Activated naive CD4-positive, alpha-beta T cell (primary cell): ENCODE measurements at places on chromosomes 11 and 22.

- no peak for DNase-seq
Measured at GRCh38 chr11:73176874-73177155, 34.7 kb upstream of the FCHSD2 start.

DNA sequence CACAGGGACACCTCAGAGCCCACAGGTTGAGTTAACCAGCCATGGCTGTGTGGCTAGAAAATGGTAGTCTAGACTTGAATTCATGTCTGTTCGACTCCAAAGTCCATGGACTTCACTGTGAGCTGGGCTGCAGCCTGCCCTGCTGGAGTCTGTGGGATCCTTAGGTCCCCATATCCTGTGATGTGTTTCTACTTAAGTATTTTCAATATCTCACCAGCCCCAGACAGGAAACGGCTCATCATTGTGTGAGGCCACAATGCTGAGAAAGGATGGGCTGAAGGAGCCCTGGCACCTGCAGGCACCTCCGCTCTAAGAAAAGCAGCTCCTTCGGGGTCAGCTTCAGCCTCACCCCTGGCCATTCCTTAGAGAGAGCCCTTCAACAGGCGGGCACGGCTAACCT is 93.1 kb downstream of the NAT10 start:
- no peak for DNase-seq

GRCh38 chr22:20783844-20784723 is 10.2 kb downstream of the SERPIND1 start:
- DNase-seq = no peak

DNA sequence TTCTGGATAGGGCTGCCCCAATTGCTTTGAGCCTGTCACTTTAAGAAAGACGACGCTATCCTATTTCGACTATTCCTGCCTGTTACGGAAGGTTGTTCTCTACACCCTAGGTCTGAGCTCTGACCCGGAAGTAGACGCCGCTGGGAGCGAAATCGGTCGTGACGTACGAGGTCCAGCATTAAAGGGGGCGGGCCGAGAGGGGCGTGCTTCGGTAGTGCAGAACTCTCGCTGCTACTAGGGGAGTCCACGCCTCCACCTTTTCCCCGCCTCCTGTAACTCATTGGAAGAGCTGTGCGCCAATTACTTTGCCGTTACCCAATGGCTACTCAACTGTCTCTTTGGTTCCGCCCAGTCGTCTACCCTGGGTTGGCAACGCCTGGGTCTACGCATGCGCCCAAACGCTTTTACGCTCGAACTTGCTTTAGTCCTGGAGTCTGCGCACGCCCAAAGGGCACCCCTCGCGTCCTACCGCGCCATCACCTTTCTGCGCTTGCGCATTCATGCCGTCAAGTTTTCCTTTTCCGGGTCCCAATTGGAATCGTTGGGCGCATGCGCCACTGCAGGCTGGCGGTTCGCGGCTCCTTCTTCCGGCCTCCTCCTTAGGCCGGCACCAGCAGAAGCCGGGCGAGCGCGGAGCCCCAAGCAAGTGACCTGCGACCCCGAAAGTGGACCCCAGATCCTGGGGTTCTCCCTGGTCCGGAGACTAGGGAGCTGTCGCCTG is at the start of gene PCNX3:
Gene PCNX3 (plus strand): TSS at position 548 of the 721 bp plus-strand sequence. CDS start 536 bp downstream, outside the sequence.
- DNase-seq = peak; percentile 99

GRCh38 chr11:11297578-11297977 is 55.5 kb downstream of the CSNK2A3 start:
- DNase-seq = no peak

DNA sequence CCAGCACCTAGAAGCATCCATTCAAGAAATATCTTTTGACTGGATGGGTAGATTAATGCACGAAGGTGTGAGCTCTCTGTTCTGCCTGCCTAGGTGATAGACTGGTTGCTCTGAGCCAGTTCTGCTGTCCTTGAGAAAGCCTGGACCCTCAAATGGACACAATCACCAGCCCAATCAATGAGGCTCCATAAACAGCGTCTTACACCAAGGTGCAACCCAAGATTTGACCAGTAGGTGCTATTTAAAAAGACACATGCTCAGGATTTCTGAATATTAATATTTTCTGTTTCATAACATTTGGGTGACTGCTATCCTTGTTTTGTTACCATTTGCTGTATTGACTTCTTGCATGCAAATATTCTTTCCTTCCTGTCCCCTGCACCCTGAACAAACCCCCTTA is 39.0 kb downstream of the PAMR1 start:
- DNase-seq = no peak

DNA sequence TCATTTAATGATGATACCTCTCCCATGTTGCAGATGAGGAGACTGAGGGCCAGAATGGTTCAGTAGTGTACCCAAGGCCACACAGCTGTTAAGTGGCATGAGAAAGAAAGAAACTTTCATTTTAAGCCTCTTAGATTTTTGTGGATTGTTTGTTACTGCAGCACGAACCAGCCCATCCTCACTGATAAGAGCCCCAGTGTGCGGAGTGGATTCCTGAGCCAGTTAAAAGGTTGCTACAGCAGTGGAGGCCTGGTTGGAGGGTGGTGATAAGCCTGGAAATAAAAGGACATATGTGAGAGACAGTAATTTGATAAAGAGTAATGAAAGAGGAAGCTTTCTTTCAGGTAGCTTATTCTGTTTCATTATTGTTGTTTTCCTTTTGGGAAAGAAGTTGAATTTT is 89.0 kb downstream of the ATXN10 start:
- no peak for DNase-seq

DNA sequence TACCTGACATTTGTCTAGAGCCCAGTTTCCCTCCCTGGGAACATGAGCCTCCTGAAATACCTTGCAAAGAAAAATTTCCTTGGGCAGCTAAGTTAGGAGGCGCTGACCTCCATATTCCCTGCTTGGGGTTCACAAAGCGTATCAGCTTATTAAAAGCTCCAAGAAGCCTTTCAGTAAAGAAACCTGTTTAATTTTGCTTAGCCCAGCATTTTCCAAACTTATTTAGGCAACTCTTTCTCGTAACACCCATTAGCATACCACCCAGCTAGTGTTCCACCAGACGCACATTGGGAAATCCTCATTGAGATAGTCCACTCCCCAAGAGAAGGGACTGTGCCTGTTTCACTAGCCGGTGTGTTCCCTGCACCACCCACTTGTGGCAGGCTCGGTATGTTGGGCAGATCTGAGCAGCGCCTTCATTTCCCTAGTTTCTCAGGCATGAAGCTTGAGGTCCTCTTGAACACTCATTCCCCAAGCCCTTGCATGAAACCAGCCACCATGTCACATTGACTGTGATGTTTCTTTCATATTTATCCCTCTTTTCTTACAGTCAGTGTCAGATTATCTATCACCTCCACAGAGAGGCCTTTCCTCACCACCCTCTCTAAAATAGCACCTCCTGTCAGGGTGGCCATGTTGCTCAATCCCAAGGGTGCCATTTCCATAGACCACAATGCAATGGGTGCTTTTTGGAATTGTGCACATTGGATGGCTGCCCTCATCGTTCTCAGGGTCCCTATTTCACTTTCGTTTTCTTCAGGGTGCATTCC is 12.5 kb upstream of the ELF5 start:
- no peak for DNase-seq

- DNase-seq = no peak
Measured at GRCh38 chr22:21032037-21032867, at the start of gene SLC7A4. TSS of gene SLC7A4 (minus strand) at chr22:21032561. CDS start at chr22:21031812, 749 bp downstream.

DNA sequence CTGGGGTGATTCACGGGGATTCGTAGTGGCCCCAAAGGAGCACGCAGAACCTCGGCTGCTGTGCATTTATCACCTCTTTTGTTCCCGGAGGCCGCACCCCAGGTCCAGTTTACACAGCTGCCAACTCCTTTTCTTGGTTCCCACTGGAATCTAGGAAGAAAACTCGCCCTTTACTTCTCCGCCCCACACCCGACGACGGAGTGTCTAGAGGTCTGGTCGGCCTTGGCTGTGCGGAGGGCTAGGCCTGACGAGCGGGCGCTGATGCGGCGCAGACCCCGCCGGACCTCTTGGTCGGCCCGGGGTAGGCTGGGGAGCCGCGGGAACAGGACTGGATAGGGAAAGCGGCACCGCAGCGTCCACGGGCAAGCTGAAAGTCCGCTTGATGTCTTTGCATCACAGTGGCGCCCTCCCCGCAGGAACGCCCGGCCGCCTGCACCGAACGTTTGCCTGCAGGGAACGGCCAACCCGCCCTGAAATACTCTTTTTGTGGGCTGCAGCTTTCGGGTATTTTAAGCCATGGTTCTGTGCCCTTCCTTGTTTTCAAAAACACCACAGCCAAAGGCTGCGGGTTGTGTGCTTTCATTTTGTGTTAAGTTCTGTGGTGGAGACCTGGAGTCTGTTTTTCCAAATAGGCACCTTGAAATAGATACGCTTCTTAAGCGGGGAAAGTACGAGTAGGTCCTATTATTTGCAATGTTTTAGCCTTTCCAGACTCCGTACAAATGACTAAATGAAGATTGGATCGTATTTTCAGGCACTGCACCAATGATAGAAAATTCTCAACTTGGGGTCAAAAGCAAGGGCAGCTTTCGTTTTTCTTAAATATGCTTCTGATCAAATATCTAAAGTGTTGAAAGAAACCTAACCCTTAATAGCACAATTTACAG is 829 bp upstream of the ZBED5 start:
- DNase-seq = peak; percentile 30

GRCh38 chr11:74138021-74138420 is 32.8 kb downstream of the C2CD3 start:
- no peak for DNase-seq

DNA sequence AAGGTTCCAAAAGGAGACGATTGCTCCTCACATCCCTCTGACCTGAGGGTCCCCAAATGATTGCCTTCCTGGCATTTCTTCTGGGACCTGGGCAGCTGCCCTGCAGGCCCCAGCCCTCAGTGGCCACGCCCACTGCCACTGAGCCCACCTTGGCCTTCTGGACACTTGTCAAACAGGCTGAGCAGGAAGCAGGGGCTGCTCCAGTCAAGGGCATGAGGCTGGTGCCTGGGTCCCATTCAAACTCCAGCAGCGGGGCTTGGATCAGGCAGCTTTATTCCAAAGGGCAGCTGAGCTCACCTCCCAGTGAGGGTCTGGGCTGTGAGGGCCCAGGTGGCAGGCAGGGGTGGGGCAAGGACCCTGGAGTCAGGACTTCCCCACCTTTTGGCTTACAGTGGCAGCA is 13.6 kb downstream of the KCTD17 start:
- DNase-seq = no peak

DNA sequence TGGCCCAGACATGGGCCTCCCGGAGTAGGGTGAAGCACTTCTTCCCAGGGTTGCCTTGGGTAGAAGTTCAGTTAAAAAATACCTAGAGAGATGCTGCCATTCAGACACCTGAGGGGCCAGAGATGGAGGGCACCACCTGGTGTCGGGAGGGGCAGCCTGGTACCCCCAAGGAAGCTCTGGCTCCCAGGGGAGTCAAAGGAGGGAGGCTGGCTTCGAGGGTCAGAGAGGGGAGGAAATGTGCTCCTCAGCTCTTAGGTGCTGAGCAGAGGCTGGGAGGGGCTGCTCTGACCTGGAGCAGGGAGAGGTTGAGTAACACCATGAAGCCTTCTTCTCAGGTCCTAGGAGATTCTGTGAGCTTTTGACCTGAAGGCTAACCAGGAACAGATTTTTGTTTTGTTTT is 1.1 kb downstream of the USP35 start:
- no peak for DNase-seq

GRCh38 chr22:20060700-20061480 is 19.2 kb upstream of the DGCR8 start:
- DNase-seq = no peak

GRCh38 chr11:123190518-123190917 is 4.5 kb downstream of the CLMP start:
- DNase-seq = no peak

DNA sequence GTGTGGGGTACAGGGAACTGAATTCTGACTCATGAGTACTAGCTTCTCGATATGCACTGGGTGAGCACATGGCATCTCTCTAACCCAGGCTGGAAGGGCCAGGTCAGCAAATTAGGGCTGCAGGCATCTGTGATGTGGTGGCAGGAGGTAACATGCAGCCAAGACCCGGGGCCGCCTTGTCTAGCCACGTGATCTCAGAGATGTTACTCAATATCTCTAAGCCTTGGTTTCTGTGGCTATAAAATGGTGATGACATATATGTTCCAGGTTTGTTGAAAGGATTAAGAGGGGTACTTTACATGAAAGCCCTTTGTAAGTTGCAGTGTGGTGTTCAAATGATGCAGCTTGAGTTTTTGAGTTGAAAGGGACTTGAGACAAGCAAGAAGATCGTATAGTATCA is 3.2 kb downstream of the ST14 start:
- no peak for DNase-seq

GRCh38 chr11:119626871-119627270 is 102.1 kb downstream of the NECTIN1 start:
- DNase-seq = no peak

DNA sequence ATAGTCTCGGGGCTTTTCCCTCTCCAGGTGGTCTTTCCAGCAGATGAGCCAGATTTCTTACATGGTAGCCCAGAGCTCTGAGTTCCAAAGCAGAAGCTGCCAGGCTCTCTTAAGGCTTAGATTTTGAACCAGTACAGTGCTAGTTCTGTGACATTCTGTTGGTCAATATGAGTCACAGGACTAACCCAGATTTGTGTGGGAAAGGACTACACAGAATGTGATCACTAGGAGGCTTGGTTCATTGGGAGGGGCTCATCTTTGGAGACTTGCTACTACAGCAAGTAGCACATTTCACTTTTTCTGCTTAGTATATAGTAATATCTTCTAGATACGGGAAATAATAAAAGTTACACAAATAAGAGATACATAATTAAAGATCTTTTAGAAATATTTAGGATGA is 24.1 kb downstream of the RNF214 start:
- no peak for DNase-seq

- DNase-seq = no peak
Measured at GRCh38 chr11:3666023-3666530, 5.1 kb downstream of the CHRNA10 start.

GRCh38 chr11:72002841-72003775 is 4.4 kb downstream of the IL18BP start:
- no peak for DNase-seq

- DNase-seq = no peak
Measured at GRCh38 chr11:96317571-96317970, 25.4 kb downstream of the MAML2 start.

- no peak for DNase-seq
Measured at GRCh38 chr11:59943997-59944714, 5.9 kb downstream of the OOSP1 start.

GRCh38 chr11:15493921-15494620 is 379.3 kb downstream of the INSC start:
- no peak for DNase-seq

GRCh38 chr11:75097173-75097557 is 489 bp upstream of the OR2AT4 start:
- DNase-seq = no peak

GRCh38 chr22:43976861-43977795 is 21.9 kb downstream of the SAMM50 start:
- DNase-seq = no peak

DNA sequence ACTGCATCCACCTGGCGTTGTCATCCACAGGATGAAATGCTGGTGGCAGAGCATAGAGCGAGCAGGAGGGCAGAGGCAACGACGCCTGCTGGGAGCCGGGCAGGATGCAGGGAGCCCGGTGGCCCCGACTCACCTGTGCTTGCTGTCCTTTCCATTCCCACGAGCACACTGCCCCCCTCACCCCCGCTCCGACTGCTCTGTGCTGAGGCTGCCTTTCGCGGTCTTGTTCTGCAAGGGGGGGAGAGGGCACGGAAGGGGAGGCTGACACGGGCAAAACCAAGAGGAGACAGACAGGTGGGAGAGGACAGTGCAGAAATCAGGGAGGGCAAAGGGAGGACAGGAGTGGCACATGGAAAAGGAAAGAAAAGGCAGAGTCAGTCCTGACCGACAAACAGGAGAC is 37.9 kb upstream of the CYP2D6 start:
- no peak for DNase-seq

GRCh38 chr11:114880442-114880841 is 202.1 kb downstream of the NXPE2 start:
- DNase-seq = no peak

GRCh38 chr11:131204282-131204681 is 166.1 kb upstream of the NTM start:
- no peak for DNase-seq
